CD8-positive, alpha-beta T cell (primary cell): ENCODE measurements at places on chromosomes 3 and 15.

- no peak for DNase-seq
Measured at GRCh38 chr3:121969631-121970030, 52.4 kb downstream of the ILDR1 start.

DNA sequence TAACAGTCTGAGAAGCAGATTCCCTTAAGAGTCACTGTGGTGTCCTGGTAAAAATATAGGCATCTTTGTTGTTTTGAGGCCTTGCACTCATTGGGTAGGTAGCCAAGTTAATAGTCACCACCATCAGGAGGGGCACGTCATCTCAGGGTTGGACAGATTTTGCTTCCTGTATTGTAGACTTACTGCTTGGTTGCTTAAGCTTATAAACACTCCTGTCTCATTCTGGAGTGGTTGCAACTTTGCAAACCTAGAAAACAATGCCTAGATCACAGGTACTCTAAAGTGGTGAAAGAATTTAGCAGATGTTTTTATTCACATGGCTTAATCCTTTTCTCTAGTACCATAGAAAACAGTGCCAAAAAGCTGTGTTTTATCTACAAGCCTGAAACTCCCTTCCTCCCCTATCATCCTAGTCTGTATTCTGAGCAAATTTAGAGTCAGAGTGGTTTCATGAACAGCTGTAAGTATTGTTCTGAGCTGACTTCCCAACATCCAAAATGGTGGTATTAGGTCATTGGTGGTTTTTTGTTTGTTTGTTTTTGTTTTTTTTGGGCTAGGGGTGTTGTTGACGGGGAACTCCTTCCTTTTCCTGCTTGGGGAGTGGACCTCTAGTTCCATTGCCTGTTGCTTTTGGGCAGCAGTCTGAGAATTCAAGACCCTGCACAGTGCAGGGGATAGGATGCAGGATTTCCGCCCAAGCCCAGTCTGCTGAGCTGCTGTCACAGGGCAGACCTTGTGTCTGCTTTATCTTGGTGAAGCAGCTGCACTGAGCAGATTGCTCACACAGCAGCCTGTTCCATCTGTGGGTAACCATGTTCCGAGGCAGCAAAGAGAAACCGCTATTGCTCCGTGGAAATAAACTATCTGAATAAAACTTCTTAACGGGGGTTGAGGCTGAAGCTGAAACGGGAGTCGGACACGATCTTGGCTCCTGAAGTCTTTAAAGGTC, 202.0 kb downstream of the AKAP13 start:
- peak; percentile 84 for DNase-seq

- DNase-seq = no peak
Measured at GRCh38 chr15:39887832-39888231, 32.2 kb downstream of the GPR176 start.

DNA sequence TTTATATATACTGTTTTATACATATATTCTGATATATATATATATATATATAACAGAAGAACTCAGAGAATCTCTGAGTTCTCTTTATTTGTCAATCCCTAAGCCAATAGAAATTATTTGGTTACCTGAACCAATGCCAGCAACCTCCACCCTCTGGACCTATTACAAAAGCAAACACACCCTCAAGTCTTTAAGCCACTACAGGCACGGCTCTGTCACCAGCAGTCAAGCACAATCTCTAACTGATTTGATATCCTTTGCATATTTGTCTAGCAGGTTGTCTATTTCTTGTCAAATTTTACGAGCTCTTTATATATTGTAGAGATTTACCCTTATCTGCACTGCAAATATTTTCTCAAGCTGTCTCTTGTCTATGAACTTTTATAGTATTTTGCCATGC, 66.6 kb upstream of the TOPAZ1 start:
- no peak for DNase-seq

GRCh38 chr3:37324131-37324530, 149.7 kb upstream of the LRRFIP2 start:
- DNase-seq = no peak

DNA sequence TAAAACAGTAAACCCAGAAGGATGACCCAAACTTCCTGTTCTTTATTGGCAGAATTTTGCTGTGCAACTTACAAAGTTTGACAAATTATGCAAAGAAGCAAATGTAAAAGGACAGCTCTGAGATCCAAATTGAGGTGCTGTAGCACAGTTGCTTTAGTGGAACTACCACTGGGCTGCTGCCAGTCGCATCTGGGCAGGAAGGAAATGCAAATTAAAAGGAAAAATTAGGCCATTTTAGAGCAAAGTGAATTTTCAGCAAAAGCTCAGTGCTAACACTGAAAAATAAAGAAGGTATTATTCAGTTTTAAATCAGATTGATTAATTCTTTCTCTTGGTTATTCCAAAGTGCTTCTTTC, 104.5 kb downstream of the ZMAT3 start:
- DNase-seq = no peak

DNA sequence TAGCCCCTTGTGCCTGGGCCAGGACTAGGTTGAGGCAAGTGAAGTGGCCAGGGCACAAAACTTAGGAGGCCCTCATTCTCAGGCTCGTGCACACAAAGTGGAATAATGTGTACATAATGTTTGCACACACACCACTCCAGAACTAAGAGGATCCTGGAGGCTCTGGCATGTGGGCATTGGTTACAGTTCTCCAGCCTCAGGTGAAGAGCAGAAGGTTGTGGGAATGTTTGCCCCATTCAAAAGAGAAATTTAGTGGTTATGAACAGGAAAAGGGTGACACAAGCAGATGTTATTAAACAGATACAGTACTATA, 31.3 kb downstream of the ASB7 start:
- no peak for DNase-seq

- peak; percentile 80 for DNase-seq
Measured at GRCh38 chr15:63892794-63893441, 59.2 kb upstream of the HERC1 start.
